ENCODE measurements at places on chromosomes 5 and 9. TPM values are rescaled to one million over a fixed set of nuclear protein-coding genes. Genes with fewer than 3 reads are reported as not detected.

DNA sequence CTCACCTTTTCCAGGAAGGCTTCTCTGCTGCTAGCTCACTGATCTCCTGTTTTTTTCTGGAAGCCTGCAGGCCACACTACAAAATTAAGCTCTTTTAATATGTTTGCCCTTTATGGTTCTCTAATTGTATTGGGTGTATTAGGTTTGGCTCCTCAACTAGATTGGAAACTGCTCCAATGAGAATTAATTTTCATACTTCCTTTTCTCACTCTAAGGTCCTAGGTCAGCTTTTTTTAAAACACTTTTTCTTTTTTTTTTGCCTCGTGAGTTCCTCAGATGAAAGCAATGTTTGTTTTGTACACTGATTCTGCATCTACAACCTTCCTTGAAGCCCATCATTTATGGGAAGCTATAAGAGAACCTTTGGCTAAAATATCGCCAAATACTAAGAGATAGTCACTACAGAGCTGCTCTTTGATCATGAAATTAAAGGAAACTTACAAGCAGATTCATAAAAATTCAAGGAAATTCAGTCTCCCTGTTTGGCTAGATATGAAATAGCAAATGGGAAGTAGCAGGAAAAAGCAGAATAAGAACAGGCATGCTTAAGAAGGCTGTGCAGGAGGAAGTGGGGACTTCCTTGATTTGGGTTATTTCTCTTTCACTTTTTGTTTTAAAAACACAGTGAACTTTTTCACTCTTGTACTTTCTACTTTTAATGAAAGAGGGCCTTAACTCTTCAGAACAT is 55.2 kb upstream of the FYB1 start:
- peak; percentile 49 for DNase-seq

DNA sequence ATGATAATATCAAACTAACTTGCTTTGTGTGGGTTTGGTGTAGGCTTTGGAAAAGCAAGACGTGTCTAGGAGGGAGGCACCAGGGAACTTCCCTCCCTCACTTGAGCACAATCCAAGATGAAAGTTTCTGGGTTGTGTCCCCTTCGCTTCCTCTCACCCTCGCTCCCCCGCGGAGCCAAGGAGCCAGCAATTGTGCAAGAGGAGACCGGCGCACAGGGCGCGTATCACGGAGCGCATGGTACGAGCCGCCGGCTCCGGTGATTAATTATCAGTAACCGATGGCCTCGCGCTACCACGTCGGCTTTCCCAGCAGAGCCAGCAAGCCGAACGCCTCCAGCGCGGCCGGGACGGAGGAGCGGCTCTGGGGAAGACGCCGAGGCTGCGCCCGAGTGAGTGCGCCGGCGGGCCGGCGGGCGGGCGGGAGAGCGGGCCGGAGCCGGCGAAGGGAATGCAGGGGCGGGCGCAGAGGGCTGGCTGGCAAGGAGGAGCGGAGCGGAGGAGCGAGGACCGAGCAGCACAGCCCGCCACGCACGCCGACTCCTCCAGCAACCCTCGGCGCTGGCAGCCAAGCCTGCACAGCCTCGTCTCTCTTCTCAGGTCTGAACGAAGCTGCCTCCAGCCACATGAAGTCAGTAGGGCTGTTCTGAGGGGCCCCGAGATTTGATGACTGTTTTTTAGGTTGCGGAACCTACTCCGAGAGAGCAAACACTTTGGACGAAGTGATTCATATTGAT is 143.6 kb downstream of the BNC2 start:
- DNase-seq: peak; percentile 62

DNA sequence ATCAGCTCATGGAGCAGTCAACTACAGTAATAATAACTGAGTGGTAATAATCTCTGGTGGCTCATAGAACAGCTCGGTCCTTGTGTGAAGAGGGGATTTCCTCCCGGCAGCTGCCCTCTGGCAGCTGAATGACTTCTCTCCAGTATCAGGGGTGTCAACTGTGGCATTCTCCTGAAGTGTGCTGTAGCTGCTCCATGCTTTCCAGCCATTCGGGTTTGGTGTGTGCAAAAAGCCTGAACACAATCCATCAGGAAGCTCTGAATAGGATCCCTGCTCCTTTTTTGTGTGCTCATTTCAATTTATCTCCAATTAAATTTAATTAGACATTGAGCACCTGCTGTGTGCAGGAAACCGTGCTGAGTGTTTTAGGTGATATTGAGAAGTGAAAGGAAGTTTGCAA is 59.8 kb upstream of the BARX1 start:
- no peak for DNase-seq

Gene BNC2
- total RNA-seq: 23.5 TPM

Gene FER
- total RNA-seq: 20.1 TPM

DNA sequence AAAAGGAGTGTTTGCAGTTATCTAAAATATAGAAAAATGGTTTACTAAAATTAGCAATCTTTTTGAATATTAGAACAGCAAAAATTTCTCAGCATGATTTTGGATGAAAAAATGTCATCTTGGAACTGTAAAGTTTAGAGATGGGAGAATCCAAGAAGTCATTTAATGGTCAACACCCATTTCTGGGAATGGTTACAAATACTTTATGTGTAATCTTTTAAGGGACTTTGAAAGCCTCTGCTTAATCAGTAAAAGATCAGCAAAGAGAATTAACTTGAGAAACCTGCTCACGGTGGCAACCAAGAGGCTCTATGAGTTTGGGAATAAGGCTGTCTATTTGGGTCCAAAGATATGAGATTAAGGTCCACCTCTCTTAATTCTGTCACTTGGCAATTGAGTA is 13.0 kb downstream of the C1QTNF3 start:
- no peak for DNase-seq

GRCh38 chr5:122187426-122187825 is 58.1 kb downstream of the ZNF474 start:
- DNase-seq: no peak

Gene SOWAHA
- total RNA-seq: not detected

GRCh38 chr9:3746296-3747275 is 220.8 kb upstream of the RFX3 start:
- DNase-seq: no peak

DNA sequence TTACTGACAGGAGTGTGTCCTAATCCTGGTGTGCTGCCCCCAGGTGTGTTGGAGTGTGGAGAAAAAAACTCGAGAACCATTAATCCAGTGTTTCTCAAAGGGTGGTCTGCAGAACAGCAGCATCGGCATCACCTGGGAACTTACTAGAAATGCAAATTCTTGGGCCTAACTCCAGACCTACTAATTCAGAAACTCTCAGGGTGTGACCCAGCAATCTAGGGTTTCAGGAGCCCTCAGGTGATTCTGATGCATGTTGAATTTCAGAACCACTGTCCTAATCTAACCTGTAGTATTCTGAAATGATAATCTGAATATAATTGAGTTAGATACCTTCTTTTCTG is 30.0 kb upstream of the IL6ST start:
- no peak for DNase-seq

Gene PCDHA5
- 0.77 TPM for total RNA-seq

Gene HAND1
- not detected for total RNA-seq

Gene TGFBR1
- 131 TPM for total RNA-seq

Gene EFNA5
- total RNA-seq: 1.6 TPM

- no peak for DNase-seq
Measured at GRCh38 chr9:16654596-16655126, 215.8 kb downstream of the BNC2 start.

Gene PRLR
- 22.2 TPM for total RNA-seq

Gene AHRR
- total RNA-seq: 20.0 TPM

DNA sequence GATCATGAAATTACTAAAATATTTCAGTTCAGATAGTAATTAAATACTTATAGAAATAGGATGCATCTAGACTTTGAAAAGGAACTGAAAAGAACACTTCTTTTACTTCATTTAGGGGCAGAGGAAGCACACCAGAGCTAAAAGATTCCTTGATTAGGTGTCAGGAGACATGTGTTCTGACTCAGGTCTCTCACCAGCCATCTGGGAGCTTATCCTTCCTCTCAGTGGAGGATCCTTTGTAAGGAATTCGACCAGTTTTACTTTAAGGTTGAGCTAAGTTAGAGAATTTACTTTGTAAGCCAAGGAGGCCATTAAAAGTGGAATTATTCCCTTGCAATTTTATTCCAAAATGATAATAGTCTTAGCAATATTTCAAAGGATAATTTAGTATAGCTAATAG is 16.7 kb downstream of the VCAN start:
- DNase-seq: no peak

GRCh38 chr9:86636038-86636437 is 281.8 kb upstream of the TUT7 start:
- no peak for DNase-seq

Data from SK-MEL-5 (cell line).